ENCODE measurements at places on chromosomes 12 and 14. TPM values are rescaled to one million over a fixed set of nuclear protein-coding genes. Genes with fewer than 3 reads are reported as not detected.

- DNase-seq = no peak
Measured at GRCh38 chr12:15691388-15691787, 97.8 kb downstream of the EPS8 start.

MAP3K9 gene
- 5.4 TPM for polyA plus RNA-seq

OR6C4 gene
- not detected for polyA plus RNA-seq

TRHDE gene
- polyA plus RNA-seq = 0.32 TPM

DNA sequence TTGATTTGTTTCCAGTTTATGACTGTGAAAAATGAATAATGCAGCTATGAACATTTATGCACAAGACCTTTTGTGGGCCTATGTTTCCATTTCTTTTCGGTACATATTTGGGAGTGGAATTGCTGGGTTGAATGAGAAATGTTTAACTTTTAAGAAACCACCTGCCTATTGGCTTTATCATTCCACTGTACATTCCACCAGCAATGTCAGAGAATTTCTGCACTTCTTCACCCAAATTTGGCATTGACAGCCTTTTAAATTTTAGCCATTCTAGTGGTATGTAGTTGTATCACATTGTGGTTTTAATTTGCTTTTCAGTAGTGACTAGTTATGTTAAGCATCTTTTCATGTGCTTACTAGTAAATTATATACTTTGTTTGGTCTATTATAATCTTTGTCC lies 317.0 kb upstream of the TMTC1 start:
- DNase-seq = no peak

DNA sequence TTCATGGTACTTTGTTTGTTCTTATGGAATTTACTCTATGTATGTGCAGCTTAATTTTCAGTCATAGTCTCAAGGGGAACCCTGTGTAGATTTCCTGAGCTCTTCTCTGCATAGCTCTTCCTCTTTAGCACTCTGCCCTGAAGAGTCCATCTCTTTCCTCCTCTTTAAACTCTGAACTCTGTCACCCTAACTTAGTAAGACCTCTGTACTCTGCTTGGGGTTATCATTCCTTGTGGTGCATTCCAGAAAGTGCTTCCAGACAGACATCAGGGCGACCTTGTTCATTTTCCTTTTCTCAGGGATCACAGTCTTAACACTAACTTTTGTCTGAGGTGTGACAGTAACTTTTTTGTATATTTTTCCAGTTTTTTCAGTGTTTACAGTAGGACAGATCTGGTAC lies 179.3 kb downstream of the RAD51B start:
- DNase-seq = no peak

All from A549 (cell line).